ENCODE measurements at places on chromosomes 5 and 9.

- DNase-seq = no peak
These were observed 85.5 kb downstream of the ADGRV1 start for GRCh38 chr5:90644132-90644531.

DNA sequence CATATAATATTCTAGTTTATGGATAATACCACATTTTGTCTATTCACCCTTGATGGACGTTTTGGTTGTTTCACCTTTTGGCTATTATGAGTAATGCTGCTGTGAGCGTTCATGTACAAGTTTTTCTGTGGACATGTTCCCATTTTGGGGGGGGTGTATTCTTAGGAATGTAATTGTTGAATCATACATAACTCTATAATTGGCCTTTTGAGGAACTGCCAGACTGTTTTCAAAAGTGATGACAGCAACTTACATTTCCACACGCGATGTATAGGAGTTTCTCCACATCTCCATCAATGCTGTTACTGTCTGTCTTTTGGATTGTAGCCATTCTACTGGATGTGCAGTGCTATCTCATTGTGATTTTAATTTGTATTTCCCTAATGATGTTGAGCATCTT lies 69.8 kb downstream of the SLC46A2 start:
- DNase-seq = no peak

DNA sequence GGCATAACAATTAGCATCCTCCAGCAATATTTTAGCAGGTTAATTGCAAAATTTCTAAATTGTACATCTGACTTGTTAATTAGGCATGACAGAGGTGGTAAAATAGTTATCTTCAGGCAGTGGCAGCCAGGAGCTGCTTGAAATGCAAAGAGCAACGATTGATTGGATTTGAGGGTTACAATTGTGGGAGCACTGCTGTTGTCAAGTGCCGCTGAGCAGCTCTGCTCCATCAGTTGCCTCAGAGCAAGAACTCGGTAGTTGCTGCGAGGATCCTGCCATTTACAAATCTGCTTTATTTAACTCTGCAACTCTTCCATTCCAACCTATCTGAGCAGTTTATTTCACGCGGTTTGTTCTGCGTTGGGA lies 12.6 kb downstream of the PBX3 start:
- DNase-seq = no peak

GRCh38 chr5:59169768-59170150 lies 586.9 kb downstream of the RAB3C start:
- DNase-seq = no peak

GRCh38 chr5:168328814-168329213 lies 37.4 kb downstream of the WWC1 start:
- DNase-seq = no peak

DNA sequence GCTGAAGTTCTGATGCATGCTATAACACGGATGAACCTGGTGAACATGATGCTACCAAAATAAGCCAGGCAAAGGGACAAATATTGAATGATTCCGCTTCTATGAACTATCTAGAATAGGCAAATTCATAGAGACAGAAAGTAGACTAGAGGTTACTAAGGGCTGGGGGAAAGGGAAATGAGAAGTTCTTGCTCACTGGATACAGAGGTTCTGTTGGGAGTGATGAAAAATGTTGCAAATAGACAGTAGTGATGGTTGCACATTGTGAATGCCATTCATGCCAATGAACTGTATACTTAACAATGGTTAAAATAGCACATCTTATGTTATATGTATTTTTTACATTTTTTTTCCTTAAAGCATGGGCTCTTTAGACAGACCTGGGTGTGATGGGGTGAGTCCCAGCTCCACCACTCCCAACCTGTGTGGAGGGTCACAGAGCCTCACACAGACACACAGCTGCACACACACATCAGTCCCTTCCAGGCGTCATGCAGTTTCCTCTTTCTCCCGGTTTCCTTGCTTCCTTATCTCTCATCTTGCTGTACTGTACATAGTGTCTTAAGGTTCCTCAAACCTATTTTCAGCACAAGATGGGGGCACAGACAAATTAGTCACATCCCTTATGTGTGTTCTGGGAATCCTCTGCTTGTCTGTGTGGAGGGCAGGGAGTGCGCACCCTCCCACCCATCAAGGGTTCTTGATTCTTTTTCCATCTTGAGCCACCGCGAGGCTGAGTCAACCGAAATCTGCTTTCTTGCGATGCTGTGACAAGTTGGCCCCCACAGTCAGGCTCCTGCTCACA lies 192.9 kb downstream of the CRB2 start:
- DNase-seq = no peak

DNA sequence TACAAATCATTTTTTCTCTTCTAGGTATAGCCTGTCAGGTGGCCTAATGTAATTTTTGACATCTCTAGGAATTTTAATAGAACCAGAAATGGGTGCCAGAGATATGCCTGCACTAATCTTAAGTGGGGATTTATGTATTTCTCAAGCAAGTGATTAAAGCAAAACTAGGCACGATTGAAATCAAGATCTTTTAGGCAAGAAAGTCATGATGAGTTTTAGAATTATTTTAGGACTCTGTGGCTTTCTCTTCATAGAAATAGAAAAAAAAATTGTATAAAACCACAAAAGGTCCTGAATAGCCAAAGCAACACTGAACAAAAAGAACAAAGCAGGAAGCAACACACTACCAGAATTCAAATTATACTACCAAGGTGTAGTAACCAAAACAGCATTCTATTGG lies 952 bp upstream of the AMACR start:
- DNase-seq = no peak

- no peak for DNase-seq
These were observed 4.9 kb downstream of the SUSD1 start for GRCh38 chr9:112170235-112170634.

GRCh38 chr5:42982107-42982622 lies 58.0 kb downstream of the ANXA2R start:
- no peak for DNase-seq

GRCh38 chr5:53386341-53386740 lies 94.1 kb upstream of the FST start:
- no peak for DNase-seq

GRCh38 chr9:100472268-100472667 lies 681 bp upstream of the TMEFF1 start:
- DNase-seq = no peak

DNA sequence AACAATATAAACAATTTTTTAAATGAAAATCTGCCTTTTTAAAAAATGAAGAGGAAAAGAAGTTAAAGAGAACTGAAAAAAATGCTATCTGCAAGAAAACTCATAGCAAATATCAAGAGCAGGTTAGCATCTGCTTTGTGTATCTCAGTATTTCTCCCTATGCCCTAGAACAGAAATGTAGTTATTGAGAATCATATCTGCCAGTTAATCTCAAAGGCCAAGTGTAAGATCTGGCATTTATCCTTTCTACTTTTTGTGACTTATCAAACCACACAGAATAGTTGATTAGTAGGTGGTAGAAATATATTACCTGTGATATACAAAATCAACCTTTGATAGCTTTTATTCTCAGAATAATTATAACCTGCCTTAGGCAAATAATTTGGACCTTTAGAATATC lies 1699.8 kb downstream of the EFNA5 start:
- DNase-seq = no peak

- DNase-seq = no peak
These were observed 6.3 kb downstream of the GPX3 start for GRCh38 chr5:151026679-151027078.

DNA sequence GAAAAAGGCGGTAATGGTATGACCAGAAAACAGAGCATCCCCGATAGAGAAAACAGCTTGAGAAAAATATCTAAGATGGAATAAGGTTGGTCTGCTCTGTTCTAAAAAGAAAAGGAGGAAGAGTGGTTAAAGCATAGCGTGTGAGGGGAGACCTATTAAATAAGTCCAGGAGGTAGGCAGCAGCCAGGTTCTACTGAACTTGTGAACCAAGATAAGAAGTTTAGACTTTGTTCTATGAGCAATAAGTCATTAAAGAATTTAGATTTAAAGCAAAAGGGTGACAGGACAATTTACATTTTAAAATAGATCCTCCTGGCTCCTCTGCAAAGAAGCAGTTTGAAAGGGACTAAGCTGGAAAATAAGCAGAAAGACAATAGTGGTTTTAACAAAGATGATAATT lies 81.3 kb upstream of the COX7C start:
- DNase-seq = no peak

DNA sequence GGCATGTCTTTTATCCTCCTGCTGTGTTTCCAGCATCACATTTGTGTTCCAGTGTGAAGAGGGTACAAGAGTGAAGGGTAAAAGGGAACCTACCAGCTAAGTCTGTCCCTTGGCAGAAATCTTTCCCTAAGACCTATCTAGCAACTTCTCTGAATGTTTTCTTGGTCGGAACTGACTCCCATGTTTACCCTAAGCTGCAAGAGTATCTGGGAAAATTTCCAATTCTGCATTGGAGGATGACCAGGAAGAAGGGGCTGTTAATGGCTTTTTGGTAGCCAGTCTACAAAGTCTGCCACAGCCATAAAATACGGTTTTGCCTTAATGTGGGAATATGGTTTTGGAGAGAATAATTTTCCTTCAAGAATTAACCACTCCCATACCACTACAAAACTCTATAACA lies 75.1 kb downstream of the MAST4 start:
- no peak for DNase-seq

GRCh38 chr5:163756170-163756569 lies 250.8 kb downstream of the MAT2B start:
- DNase-seq = no peak

- DNase-seq = no peak
These were observed 79.0 kb downstream of the MRPS30 start for GRCh38 chr5:44887722-44888121.

DNA sequence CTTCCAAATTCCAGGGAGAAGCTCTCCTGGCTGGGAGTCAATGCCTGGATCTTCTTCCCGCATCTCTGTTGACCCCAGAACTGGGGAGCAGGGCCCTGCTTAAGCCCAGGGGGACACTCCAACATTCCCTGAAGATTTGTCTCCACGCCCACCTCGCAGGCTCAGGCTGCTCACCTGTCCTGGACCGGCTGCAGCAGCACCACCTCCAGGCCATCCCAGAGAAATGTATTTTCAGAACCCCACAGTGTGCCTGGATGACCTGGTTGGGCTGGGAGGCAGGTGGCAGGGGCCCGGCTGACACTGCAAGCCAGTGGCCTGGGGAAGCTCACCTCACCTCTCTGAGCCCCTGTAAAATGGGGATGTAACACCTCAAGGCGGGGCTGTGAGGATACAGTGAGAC lies 27.1 kb upstream of the ZBTB43 start:
- no peak for DNase-seq

Data from stimulated activated CD8-positive, alpha-beta memory T cell treated with anti-CD3 and anti-CD28 coated beads, Interleukin-15, amount 100 ng/mL, for 4 hours (primary cell).